ENCODE measurements at places on chromosomes 2 and 18. TPM values are rescaled to one million over a fixed set of nuclear protein-coding genes. Genes with fewer than 3 reads are reported as not detected.

- no peak for DNase-seq
These were observed 199.7 kb upstream of the RAB6C start for GRCh38 chr2:129779783-129780182.

DNA sequence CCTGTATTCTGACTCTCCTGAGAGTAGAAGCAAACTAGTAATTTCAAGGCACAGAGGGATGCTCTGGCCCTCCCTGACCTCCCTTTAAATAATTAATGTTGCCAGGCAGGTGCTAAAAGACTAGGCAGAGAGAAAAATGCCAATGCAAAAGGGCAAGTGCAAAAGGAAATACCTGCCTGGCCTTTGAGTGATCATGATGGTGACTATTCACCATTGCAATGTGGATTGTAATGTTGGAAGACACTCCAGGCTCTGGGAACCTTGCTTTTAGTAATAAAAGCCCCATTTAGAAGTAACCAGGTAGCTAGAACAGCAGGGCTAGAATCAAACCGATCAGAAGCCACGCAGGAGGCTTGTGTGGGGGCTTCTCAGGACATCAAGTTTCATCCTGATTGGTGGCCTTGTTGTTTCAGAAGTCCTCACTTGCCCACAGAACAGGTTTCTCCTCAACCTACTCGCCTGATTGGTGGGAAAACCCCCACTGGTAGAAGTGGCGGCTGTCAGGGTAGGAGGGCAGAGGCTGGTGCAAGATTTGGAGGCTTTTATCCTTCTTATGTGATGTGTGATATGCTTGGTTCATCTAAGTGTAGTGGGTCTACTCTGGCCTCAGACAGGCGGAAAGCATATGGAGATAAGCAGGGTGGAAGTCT, 16.0 kb upstream of the CHRNA1 start:
- no peak for DNase-seq

Gene MCEE
- total RNA-seq: 2.4 TPM

GRCh38 chr2:235666213-235666781, 172.5 kb downstream of the AGAP1 start:
- DNase-seq: no peak

Gene KANSL3
- 30.8 TPM for total RNA-seq

GRCh38 chr18:6120820-6121279, 225.5 kb upstream of the TMEM200C start:
- DNase-seq: no peak

Gene COL5A2
- 32.7 TPM for total RNA-seq

GRCh38 chr2:234363011-234363487, 133.8 kb downstream of the ARL4C start:
- DNase-seq: no peak

- DNase-seq: no peak
These were observed 25.2 kb upstream of the TAF1B start for GRCh38 chr2:9818097-9818496.

Gene NEUROD1
- not detected for total RNA-seq

Gene SDC1
- 134 TPM for total RNA-seq
